ENCODE measurements at places on chromosomes 13 and 19.

- DNase-seq: no peak
Measured at GRCh38 chr13:98089246-98089645, 53.6 kb upstream of the FARP1 start.

DNA sequence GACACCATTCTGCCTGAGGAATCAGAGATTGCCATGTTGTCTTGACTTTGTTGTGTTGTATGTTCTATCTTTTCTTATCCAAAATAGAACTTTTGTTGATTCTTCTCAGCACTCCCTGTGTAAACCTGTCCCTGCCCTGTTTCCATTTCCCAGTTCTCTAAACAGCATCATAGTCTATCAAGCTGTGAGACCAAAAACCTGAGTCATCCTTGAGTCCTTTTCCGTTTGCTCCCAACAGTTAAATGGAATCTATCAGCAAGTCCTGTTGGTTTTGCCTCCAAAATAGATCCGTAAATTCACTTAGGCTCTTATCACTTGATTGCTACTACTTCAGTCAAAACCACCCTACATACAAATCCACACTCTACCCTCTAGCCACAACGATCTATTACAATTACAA is 667.1 kb downstream of the PCDH9 start:
- no peak for DNase-seq

GRCh38 chr19:7224209-7224686 is 70.0 kb downstream of the INSR start:
- no peak for DNase-seq

GRCh38 chr19:2391118-2391725 is 31.2 kb downstream of the TMPRSS9 start:
- peak; percentile 82 for DNase-seq

DNA sequence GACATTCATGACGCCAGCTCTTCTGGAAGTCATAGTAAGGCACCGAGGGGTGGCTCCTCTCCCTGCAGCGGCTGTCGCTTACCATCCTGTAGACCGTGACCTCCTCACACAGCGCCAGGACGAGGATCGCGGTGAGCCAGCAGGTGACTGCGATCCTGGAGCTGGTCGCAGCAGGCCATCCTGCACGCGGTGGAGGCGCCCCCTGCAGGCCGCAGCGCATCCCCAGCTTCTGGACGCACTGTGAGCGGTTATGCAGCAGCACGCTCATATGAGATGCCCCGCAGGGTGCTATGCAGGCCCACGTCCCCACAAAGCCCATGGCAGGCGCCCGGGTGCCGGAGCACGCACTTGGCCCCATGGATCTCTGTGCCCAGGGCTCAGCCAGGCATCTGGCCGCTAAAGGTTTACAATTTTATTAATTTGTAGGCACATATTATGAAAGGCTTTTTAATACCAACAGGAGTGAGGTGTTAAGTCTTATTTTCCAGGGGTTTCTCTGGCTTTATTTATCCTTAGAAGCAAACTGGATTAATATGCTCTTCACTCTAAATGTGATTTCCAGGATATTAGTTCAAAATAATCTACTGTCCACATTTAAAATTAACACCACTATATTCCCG is 35.6 kb upstream of the PSPC1 start:
- no peak for DNase-seq

GRCh38 chr13:34217343-34218025 is 399.5 kb downstream of the RFC3 start:
- no peak for DNase-seq

DNA sequence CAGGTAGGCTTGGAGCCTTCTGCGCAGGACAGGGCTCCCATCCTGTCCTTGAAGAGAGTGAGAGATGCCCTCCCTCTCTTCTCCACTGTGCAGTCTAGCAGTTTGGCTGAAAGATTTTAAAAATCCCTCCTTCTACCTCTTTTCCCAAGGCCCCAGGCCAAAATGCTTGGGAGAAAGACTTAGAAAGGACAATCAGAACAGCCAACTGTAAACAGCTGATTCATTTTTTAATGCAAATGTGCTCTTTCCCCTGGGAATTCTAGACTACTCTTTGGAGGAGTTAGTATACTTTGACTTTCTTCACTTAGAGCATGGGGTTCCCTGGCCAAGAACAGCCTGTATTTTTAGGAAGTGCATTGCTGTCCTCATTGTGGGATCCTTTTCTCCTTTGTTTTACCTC is 398.9 kb downstream of the GPC6 start:
- no peak for DNase-seq

DNA sequence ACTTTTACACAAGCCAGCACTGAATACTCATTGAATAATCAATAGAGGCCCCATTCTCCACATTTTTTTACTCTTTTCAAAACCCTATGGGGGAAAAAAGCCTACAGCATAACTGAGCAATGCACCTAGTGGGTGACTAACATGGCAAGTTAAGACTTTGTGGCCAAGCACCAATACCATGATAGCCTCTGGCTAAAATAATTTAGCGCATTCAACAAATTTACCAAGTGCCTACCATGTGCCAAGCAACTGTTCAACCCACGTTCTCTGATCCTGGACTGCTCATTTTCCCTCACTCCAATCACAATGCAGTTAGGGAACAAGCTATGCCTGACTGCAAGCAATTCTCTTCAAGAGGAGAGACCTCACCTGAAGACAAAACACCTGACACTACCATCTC is 3.0 kb downstream of the ANKRD10 start:
- DNase-seq: no peak

- DNase-seq: no peak
Measured at GRCh38 chr19:53905787-53906186, 3.3 kb upstream of the CACNG7 start.

- DNase-seq: no peak
Measured at GRCh38 chr13:60331249-60332012, 65.6 kb upstream of the TDRD3 start.

GRCh38 chr19:42401365-42402303 is 11.5 kb upstream of the CNFN start:
- peak; percentile 67 for DNase-seq

DNA sequence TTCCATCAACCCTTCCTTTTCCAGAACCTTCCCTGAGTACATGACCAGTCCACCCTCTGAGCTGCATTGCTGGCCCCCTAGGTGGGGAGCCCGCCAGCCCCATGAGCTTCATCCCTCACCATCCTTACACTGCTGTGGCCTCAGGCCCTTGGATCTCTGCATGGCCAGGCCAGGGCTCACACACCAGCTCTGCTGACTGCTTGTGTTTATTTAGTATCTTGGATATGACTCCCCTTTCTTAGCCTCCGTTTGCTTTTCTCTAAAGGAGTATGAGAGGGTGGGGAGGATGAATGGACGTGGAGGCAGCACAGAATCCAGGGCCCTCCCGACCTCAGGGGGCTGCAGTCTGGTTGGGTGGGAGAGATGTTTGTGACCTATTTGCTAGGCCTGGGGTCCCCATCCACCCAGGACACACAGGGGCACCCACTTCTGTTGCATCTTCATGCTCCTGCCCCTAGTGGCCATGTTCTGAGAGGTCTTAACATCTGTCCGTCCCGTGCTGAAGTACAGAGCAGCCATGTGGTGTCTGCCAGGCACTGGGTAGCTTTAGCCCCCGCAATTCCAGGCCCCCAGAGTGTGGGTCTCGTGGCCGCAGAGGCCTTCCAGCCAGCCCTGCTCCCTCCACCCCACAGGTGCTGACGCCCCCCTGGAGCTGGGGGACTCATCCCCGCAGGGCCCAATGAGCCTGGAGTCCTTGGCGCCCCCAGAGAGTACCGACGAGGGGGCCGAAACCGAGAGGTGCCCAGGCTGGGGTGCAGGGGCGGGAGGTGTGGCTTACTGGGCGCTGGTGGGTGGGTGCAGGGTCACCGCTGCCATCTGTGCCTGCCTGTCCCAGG is 13.0 kb downstream of the ARHGEF1 start:
- no peak for DNase-seq

GRCh38 chr13:27226991-27227390 is 24.4 kb upstream of the RPL21 start:
- DNase-seq: no peak

GRCh38 chr19:38616265-38616664 is 1.5 kb downstream of the MAP4K1 start:
- no peak for DNase-seq

- no peak for DNase-seq
Measured at GRCh38 chr19:58355908-58356765, 2.8 kb upstream of the A1BG start.

DNA sequence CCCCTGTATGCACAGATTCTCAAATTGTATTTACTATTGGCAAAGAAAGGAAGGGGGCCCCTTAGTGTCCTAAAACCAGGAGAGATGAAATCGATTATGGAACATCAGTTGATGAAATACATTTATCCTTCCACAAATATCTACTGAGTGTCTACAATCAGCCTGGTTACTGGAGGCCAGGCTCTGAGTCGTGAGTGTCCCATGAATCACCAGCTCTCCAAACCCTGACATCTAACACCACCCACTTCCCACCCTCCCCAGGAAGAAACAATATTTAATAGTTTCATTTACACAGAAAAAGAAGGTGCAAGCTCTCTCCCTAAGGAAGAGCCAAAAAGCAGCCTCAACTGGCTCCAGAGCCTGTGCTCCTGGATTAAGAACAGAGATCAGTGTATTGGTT is 25.2 kb downstream of the KCTD15 start:
- DNase-seq: no peak

GRCh38 chr13:96248103-96248502 is 158.2 kb downstream of the HS6ST3 start:
- no peak for DNase-seq

- DNase-seq: no peak
Measured at GRCh38 chr13:75715601-75716523, 79.7 kb downstream of the LMO7 start.

- no peak for DNase-seq
Measured at GRCh38 chr13:54742984-54743383, 1714.4 kb downstream of the OLFM4 start.

DNA sequence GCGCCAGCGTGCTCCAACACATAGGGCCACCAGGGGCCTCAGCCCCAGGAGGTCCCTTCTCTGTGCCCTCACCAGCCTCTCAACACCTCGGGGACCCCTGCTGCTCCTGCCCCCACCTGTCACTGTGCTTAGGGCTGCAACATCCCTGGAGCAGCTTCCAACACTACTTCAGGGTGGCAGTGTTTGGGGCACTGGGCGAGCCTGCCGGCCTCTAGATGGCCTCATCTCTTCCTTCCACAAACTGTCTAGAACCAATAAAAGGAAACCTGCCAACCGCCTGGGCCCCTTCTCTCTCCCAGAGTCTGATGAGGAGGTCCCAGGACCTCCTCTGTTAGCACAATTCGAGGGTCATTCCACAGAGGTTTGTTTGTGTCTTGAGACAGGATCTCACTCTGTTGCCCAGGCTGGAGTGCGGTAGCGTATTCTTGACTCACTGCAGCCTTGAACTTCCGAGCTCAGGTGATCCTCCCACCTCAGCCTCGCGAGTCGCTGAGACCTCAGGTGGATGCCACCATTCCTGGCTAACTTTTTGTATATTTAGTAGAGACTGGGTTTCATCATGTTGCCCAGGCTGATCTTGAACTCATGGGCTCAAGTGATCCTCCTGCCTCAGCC is 10.1 kb upstream of the SHD start:
- DNase-seq: no peak

DNA sequence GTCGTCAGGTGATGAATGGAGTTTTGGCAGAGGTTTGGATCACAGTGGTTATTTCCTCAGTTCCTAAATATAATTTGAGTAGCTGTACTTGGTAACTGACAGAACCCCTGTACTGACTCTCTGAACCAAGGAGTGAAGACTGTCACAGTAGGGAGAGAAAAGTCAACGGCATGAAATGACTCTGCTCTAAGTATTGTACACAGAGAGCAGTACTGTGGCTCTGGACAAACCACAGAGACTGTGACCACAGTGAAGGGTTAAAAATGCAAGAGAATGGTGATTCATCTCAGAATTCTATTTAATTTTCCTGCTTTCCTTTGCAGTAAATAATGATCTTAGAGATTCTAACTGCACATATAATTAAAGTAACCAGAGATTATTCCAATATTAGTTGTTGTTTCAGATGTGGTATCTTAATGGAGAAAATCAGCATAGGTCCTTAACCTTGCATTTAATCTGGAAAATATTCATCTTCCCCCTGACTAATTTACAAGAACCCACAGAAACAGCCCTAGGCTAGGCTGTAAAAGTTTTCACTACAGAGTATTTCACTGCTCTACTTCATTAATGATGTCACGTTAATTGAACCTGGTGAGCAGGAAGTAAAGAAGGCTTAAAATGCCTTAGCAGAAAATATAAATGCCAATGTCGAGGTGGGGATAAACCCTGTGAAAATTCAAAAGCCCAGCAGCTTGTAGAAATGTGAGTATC is 221.9 kb downstream of the LIG4 start:
- DNase-seq: no peak

DNA sequence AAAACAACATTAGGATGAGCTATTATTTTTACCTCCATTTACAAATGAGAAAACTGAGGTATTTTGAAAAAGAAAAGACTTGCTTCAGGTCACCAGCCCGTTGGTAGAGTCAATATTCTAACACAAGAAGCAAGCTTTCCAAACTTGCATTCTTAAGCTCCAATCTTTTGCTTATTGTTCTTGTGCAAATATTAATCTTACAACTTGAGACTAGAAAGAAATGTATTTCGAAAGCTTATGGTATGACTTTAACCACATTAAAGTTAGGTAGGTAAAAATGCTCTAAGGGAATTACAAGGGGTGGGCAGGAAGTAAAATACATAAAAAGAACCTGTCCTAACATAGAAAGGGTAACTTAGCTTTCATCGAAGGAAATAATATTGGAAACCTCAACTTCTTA is 453.9 kb downstream of the SLITRK5 start:
- no peak for DNase-seq

DNA sequence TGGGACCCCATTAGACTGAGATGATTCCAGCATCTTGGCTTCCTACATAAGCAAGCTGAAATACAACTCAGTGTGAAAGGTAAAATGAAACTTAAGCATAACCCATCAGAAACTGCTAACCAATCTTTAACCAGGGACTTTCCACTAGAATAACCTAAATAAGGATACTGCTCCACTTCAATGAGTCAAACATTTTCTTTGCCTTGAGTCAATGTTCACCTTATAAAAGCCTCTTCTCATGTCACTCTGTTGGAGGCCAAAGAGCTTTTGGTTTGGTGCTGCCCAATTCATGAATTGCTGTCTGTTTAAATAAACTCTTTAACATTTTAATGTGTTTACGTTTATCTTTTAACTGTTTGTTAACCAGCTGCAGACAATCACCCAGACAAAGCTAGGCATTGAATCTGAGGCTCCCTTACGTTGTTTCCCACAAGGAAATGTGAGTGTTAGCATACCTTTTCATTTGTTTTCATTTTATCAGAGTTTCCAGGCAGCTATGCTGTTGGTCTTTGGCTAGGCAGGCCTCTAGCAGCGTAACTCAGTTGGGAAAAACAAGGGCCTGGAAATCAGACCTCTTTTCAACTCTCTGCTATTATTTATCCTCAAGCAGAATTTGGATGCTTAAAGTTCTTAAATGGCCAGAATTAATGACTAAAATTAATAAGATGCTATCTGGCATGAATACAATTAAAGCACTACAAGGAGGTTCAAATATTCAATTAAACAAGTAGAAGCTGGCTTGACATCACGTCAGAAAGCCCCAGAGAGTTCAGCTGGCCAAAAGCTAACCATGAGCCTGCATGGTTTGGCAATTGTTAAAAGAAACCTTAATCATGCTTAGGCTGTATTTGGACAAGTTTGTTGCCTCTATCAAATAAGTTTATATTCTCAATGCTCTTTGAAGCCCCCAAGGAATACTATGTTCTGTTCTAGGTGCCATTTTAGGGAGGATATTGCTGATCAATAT is 200.2 kb downstream of the DCLK1 start:
- DNase-seq: no peak

Data from RKO (cell line).